ENCODE measurements at places on chromosomes 2 and 18.
A peak's percentile ranks its signal among the peaks of the same experiment; 100 is the strongest.

DNA sequence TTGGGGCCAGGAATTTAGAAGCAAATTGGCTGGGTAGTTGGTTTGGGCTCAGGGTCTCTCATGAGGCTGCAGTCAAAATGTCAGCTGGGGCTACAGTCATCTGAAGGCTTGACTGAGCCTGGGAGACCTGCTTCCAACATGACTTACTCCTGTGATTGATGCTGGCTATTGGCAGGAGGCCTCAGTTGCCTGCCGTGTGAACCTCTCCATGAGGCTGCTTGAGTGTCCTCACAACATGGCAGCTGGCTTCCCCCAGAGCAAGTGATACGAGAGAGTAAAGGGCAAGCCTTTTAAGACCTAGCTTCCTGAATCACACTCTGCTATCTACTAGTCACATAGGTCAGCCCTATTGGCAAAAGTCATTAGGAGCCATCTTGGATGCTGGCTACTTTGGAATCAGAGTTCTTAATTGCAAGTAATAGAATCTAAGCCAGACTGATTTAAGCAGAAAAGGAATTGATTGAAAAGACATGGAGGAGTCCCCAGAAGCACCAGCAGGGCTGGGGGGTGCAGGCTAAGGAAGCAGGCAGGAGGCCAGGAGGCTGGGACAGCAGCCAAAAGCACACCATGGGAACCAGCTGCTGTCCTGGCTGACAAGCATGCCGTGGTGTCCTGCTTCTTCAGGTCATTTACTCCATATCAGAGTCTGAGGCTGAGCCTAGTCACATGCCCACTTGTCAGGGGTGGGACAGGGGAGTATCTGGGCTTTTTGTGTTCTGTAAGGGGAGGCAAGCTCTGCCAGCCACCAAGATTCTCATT is 7.8 kb upstream of the GIGYF2 start:
- DNase-seq, result no peak

DNA sequence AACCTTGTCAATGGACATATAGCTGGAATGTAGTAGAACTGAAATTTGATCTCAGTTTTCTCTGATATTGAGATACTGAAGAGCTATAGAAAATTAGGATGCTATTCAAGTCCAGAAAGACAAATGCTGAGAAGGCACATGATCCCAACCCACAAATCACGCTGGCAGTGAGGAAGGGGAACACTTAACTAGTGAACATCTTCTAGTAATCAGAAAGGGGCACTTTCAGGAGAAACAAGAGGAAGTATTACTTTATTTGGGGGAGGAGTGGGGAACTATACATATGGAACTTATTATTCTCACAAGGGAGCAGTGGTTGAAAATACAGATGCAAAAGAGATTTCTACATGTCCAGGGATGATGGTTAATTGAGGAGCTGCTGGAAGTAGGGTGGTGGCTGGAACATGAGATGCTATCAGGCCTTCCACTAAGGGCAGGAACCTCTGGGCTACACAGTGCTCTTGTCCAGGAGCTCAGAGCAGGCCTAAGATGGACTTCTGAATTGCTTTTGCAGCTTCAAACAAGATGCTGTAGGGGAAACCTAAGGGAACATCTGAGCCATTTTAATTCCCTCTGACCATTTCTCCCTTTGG is 79.3 kb downstream of the TGFA start:
- DNase-seq, result no peak

DNA sequence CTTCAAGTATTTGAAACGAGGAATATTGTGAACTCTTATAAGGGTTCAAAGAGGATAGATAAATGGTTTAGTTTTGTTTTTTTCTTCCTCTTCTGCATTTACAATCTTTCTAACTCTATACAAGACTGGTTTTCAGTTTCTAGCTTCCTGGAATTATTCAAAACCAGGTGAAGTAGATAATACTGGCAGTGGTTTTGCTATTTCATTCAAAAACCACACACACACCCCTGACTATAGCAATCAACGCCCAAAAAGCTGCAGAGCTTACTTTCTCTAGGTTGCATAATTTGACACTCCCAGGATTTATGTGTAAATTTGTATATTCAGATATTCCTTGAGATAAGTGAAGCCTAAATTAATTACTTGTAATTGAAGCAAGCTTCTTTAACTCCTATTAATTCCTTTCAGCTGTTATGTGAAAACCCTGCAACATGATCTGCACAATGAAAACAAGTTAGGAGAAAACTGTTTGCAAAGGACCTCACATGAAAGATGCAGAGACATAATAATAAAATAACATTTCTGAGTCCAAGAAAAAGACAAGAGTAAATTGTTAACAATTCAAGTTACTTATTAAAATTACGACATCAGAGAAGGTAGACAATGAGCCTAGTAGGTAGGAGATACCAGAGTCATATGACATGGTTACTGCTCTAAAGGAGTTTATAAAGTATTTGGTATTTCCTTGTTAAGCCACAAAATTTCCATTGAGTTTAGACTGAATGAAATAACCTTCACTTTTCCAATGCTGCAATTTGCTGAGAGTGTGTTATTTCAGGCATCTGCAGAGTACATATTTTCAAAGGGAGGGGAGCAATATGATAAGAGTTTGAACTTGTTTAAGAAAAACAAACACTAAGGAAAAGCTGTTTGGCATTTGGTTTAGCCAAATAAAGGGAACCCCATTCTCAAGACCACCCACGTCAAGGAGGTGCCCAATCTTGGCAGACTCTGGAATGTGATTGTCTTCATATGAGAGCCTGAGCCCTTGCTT is 1.6 kb upstream of the NFE2L2 start:
- DNase-seq, result no peak

- no peak for DNase-seq
Observed at GRCh38 chr2:2699121-2699505, 368.0 kb upstream of the MYT1L start.

DNA sequence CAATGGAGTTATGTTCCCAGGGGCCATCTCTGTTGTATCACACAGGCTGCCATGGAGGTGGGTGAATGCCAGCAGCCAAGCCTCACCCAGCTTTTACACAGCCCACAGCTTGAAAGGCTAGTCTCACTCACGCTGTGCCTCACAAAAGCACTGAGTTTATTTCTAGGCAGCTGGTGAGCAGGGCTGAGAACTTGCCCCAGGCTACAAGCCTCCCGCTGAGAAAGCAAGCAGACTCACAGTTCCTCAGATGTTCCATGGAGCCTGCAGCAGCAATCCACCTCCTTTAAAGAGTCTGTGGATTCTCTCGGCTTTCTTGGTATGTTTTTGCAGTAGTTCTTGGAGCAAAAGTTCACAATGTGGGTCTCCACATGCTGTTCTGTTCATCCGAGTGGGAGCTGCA is 40.9 kb upstream of the ALKAL2 start:
- DNase-seq, result no peak

- DNase-seq, result no peak
Observed at GRCh38 chr2:151056870-151057269, 204.8 kb downstream of the RBM43 start.

DNA sequence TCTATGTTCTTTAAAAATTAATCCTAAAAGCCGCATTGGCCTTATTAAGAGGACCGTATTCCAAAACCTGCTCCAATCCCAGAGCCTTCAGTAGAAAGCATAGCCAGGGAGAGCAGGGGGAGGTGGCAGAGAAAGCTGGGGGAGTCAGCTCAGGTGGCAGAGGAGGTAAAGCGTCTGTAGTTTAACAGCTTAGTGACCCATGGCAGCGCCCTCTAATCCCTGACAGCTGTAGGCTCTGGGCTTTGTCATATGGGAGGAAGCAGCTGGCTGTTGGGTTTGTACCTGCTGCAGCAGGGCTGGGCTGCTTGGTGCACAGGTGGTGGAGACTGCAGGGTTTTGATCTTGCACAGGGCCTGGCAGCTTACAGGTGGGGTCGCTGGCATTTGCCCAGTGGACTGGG is 50.6 kb downstream of the THNSL2 start:
- DNase-seq, result no peak

- peak; percentile 72 for DNase-seq
Observed at GRCh38 chr2:157444641-157445040, 752 bp upstream of the CYTIP start.

GRCh38 chr2:189210250-189211087 is 30.9 kb upstream of the COL5A2 start:
- DNase-seq, result no peak

GRCh38 chr2:100844514-100844913 is 24.6 kb downstream of the NPAS2 start:
- no peak for DNase-seq

- no peak for DNase-seq
Observed at GRCh38 chr2:40488101-40488601, 36.3 kb upstream of the SLC8A1 start.

DNA sequence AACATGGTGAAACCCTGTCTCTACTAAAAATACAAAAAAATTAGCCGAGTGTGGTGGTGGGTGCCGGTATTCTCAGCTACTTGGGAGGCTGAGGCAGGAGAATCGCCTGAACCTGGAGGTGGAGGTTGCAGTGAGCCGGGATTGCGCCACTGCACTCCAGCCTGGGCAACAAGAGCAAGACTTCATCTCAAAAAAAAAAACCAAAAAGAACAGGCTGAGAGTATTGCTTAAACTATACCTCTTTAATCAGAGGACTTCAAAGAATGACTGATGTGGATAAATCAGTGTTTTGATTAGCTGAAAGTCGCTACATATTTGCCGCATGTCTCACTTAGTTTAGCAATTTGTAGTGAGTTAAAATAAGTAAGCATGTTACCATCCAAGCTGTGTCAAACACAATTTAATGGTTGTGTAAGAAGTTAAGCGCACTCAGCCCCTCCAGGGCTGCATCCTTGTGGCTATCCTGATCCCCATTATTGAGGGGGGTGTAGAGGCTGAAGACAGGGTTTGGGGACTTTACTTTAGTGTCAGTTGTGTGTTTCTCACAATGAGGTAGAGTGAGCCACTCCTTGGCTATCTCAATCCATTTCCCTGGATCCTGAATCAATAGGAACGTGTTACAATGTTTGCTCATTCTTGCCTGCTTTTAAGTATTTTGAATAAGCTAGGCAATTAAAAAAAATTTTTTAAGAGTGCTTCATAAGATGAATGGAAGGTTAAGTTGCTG is 11.0 kb upstream of the FARP2 start:
- no peak for DNase-seq

All from activated T-cell treated with anti-CD3 and anti-CD28 coated beads, Interleukin-2, amount 50 U/mL, for 48 hours (primary cell).